NCI-H510A treated with DMSO at 0.1 percent for 48 hours (cell line): ENCODE measurements at places on chromosomes 5 and 9.
A peak's percentile ranks its signal among the peaks of the same experiment; 100 is the strongest.

GRCh38 chr5:146565764-146566367 is 49.9 kb upstream of the GPR151 start:
- DNase-seq = peak; percentile 44

DNA sequence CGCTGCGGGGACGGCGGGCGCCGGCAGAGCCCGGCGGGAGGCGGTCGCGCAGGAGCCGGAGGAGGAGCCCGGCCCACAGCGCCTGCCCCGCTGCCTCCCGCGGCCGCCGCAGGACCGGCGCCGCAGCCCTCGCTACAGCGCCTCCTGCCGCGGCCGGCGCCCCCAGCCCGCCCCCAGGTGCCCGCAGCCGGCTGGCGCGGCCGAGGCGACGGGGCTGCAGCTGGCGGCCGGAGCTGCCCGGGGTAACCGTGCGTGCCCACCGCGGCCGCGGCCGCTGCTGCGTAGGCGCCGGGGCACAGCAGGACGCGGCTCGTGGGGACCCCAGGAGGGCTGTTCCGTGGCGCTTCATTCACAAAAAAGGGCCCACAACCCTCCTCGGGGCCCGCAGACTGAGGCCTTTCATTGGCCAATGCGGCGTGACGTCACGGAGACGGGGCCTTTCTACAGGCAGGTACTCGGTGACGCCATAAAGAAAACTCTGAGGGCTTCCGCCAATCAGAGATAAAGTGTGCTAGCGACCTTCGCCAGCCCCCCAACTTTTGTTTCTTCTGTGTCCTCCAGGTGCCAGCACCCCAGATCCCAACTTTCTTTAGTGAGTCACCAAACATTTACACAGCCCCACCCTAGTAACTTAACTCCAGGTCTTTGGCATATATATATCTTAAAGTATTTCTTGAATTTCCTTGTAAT is at the start of gene CDC14B:
Gene CDC14B (minus strand): TSS at position 353 of the 690 bp plus-strand sequence. CDS start 465 bp downstream, outside the sequence.
- DNase-seq = peak; percentile 91

- DNase-seq = no peak
Measured at GRCh38 chr9:615756-616155, 225.7 kb upstream of the DMRT1 start.

DNA sequence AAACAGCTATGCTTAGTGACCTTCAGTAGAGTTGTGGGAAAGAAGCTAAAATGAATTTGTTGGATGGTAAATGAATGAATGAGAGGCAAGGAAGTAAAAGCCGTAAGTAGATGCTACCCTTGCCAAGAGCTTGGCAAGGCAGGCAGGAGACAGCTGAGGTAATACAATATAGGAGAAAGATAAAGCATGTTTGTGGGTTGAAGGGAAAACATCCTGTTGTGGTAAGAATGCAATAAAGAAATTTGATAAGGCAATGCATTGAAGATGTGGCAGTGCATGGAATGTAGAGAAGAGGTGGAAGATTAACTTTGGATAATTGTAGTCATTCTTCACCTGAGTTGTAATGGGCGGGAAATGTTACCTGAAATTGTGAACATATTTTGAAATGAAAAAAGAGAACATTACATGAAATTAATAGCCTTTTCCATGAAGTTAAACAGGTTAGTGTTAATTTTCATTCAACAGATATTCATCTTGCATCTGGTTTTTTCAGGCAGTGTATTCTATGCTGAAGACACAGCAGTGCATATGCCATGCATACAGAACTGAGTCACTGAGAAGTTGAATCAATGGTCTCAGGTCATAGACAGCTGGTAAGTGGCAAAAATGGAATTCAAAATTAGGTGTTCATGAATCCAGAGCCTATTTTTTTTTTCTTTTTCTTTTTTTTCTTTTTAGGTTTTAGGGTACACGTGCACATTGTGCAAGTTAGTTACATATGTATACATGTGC is 43.4 kb upstream of the SPINK5 start:
- DNase-seq = no peak

DNA sequence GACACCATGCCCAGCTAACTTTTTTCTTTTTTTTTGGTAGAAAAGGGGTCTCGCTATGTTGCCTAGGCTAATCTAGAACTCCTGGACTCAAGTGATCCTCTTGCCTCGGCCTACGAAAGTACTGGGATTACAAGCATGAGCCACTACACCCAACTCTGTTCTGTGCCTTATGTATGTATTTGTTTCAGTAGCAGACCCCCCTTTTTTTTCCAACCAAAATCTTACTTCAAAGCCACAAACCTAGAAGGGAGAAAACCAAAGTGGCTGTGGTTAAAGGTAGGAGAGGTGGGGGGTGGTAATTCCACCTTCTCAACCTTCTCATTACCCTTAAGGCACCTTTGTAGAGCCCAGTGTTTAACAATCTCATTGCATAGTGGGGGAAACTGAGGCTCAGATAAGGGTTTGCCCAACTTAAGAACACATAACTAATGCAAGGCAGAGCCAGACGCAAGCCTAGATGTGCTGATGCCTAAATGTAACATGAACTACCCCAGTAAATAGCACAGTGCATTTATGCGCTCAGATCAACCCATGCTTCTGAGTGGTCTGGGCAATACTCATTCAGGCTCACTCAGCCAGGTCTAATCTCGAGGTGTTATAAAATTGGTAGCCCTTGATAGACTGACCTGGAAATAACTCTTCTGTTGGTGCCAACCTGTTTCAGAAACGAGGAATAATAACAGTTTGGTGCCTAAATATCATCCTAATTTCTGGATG is 33.0 kb downstream of the ITK start:
- DNase-seq = no peak

DNA sequence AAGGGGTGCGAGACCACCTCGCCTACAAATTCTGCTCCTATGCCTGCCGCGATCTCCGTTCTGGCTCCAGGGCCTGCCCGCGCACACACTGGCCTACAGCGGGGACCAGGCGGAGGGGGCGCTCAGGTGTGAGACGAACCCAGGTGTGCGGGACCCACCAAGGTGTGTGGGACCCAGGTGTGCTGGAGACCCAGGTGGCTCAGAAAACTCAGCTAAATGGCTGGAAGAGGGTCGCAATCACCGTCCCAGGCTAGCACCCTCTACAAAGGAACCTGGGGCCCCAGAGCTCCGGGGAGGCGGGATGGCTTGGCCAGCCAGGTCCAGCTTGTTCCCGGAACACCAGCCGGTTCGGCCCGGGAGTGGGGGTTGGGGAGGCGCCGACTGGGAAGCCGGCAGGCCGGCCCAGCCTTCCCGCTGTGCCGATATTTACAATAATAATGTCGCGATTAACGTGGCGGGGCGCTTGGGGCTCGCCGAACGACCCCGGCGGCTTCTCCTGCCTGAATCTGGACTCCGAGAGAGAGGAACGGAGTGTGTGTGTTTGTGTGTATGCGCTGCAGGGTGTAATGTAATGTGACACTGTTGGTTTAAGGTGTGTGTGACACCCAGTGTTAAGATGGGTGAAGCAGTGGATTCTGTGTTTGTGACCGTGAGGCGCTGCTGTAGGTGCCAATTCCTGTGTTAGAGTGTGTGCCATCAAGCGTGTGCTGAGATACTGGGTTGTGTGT is 1.4 kb downstream of the PCDH1 start:
- DNase-seq = peak; percentile 53
